Activated naive CD8-positive, alpha-beta T cell treated with anti-CD3 and anti-CD28 coated beads for 36 hours (primary cell): ENCODE measurements at places on chromosomes 12 and 14.

GRCh38 chr14:29654901-29655550, 272.6 kb downstream of the PRKD1 start:
- no peaks in the 10 kb centered on the region for H3K36me3 ChIP-seq
- no peak for DNase-seq
- H3K4me3 ChIP-seq: no peak overlapping the region
- no peak overlapping the region for H3K27ac ChIP-seq
- no peaks in the 10 kb centered on the region for H3K4me1 ChIP-seq

DNA sequence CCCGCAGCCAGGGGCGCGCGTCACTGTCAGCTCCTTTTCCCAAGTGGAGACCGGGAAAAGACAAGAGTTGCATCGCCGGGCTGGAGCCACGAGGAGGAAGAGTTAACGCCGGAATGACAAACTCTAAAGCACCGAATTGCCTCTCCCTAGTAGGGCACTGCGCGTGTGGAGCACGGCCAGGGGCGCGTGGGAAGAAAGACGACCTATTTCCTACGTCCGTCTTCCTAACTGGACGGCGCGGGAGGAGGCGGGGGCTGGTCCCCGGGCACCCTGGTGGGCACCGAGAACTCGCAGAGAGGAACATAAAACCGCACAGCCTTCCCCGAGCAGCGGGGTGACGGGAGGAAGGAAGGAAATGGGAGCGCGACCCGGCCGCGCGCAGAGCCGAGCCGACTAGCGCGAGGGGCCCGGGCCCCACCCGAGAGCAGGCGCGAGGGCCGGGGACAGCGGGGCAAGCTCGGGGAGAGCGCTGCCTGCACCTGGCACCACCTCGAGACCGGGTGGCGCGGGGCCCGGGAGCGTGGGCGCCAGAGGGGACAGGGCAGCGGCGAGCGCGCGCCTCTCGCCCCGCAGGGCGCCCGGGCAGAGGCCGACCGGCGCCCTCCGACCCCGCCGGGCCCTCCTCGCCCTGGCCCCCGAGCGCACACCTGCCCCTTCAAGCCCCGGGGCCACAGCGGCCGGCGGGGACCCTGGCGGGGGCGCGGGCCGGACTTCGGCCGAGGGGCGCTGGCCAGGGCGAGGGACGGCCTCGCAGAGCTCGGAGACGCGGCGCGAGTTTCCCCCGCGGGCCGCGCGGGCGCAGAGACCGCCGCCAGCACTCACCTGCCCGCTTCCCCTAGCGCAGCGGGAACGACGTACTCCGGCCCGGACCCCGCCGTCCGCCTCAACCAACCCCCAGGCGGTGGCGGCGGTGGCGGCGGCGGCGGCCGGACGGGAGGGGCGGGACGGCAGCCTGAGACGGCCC, at the start of gene SETD3:
SETD3 (minus strand) TSS at position 954 of the 964 bp plus-strand sequence. CDS start 15,054 bp downstream, outside the sequence.
- peak within 1 kb of the TSS; percentile 95 for H3K4me3 ChIP-seq
- peak within 1 kb of the TSS; percentile 95 for H3K27ac ChIP-seq

- no peak overlapping the region for H3K27ac ChIP-seq
- no peaks in the 10 kb centered on the region for H3K27me3 ChIP-seq
- no peaks in the 10 kb centered on the region for H3K4me1 ChIP-seq
- H3K4me3 ChIP-seq: no peak overlapping the region
- DNase-seq: no peak
Observed at GRCh38 chr12:128694445-128694844, 129.3 kb downstream of the SLC15A4 start.

- no peak for DNase-seq
- H3K36me3 ChIP-seq: peaks cover 91% of the 10 kb centered on the region
- peak overlapping the region; percentile 100 for H3K4me3 ChIP-seq
- H3K4me1 ChIP-seq: peaks cover 60% of the 10 kb centered on the region
- peak overlapping the region; percentile 100 for H3K27ac ChIP-seq
- no peaks in the 10 kb centered on the region for H3K27me3 ChIP-seq
Observed at GRCh38 chr14:21264025-21264801, 5.0 kb downstream of the HNRNPC start.

DNA sequence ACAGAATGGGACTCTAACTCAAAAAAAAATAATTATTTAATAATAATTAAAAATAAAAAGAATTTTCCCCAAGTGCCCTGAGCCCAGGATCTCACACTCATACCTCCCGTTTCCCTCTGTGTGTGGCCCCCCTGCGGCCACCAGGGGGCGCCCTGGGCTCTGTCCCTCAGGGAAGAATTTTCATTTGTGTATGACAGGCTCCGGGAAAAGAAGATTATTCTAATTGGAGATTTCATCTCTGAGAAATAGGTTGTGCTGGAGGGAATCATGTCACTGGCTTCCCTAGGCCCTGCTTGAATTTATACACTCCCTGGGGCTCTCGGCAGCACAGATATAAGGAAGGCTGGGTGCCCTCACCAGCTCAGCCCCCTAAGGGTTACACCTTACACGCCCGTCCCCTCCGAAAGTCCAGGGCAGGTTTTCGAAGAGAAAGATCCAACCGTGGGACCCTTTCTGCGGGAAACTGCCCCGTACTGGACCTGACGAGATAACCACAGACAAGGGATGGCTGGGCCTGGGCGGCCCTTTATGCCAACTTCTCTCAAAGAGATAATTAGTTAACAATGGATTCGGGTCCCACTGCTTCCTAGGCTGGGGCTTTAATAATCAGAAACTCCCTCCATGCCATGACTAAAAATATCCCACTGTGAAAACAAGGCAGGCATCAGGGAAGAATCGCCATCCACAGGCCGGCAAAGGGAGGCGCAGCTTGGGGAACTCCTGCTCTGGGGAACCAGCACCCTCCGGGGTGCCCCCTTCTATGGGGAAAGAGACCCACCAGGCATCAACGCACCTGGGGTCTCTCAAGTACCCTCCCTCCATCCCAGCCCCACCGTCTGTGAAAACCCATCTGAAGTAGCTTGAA, 80.7 kb downstream of the KDM2B start:
- H3K27ac ChIP-seq: no peak overlapping the region
- no peaks in the 10 kb centered on the region for H3K36me3 ChIP-seq
- H3K4me1 ChIP-seq: peaks cover 13% of the 10 kb centered on the region
- peak; percentile 69 for DNase-seq
- H3K27me3 ChIP-seq: no peaks in the 10 kb centered on the region

GRCh38 chr14:106843386-106843785, 1317.0 kb downstream of the TMEM121 start:
- peaks cover 35% of the 10 kb centered on the region for H3K4me1 ChIP-seq
- H3K27ac ChIP-seq: peak overlapping the region; percentile 89
- DNase-seq: no peak
- H3K27me3 ChIP-seq: no peaks in the 10 kb centered on the region

GRCh38 chr14:89654998-89655397, 238.0 kb upstream of the FOXN3 start:
- no peak overlapping the region for H3K4me3 ChIP-seq
- no peak overlapping the region for H3K27ac ChIP-seq
- no peaks in the 10 kb centered on the region for H3K27me3 ChIP-seq
- H3K36me3 ChIP-seq: peaks cover 10% of the 10 kb centered on the region

DNA sequence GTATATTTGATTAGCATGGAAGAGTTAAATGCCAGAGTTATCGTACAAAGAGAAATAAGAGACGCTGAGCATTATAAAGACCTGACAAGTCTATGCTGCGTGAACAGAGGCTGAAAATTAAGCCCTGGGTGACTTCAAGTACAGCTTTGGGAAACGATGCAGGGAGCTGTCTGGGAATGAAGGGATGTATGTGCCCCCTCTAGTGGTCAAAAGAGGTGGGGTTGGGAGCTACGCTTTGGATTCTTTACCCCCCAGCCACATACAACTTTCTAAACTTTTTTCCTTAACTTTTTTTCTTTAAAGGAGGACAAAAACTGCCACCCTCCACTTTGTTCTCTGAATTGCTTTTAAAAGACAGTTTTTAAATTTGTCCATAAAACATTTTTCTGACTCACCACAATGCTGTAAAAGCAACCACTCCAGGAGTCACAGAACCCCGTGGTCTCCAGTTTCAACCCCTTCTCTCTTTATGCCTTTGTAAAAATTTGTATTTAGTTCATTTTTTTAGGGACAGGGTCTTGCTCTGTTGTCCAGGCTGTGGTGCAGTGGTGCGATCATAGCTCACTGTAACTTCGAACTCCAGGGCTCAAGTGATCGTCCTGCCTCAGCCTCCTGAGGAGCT, 59.4 kb downstream of the ZNF664 start:
- H3K36me3 ChIP-seq: no peaks in the 10 kb centered on the region
- H3K4me3 ChIP-seq: no peak overlapping the region
- H3K4me1 ChIP-seq: no peaks in the 10 kb centered on the region
